ENCODE measurements at places on chromosomes 2 and 18. TPM values are rescaled to one million over a fixed set of nuclear protein-coding genes. Genes with fewer than 3 reads are reported as not detected.
A peak's percentile ranks its signal among the peaks of the same experiment; 100 is the strongest.

The CENPA gene
- 23.4 TPM for total RNA-seq

DNA sequence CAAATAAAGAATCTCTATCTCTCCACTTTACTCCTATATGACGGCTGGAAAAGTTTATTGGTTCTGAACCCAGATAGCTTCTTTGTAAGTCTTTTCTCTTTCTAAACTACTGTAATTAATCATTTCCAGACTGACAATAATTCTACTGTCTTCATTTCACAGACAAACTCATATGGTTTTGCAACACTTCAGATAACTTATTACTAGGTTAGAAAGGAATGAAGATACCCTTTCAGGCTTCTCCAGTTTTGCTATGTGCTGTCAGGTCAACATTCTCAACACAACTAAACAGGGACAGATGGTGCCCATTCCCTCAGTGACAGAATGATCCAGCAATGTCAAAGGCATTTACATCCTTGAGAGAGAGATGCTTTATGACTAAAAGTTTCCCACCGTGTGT is 198.5 kb upstream of the ITGA4 start:
- DNase-seq, result peak; percentile 32

DNA sequence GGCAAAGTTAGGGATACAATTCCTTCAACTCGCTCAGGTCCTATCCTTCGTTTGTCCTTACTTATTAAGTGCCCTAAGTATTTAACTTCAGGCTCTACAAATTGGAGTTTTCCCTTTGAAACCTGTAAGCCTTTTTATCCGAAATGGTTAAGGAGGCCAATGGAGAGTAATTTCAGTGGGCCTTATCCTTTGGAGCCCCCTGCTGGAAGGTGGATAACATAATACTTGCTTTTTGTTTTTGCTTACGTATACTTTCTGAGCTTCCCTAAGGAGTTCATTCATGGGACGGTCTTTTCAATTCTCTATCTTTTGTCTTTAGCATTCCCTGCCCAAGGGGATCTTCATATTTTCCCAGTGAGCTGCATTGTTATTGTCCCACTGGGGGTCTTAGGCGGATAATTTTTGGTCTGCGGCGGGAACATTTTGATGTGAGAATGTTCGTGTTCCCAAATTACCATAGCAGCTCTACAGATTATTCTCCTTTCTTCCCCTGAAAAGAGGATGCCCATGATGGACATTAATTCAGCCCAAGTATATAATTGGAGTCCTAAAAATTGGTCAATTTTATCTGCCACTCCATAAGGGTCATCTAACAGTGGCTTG is 34.4 kb upstream of the TRAPPC8 start:
- DNase-seq, result peak; percentile 43

The SYT4 gene
- not detected for total RNA-seq

DNA sequence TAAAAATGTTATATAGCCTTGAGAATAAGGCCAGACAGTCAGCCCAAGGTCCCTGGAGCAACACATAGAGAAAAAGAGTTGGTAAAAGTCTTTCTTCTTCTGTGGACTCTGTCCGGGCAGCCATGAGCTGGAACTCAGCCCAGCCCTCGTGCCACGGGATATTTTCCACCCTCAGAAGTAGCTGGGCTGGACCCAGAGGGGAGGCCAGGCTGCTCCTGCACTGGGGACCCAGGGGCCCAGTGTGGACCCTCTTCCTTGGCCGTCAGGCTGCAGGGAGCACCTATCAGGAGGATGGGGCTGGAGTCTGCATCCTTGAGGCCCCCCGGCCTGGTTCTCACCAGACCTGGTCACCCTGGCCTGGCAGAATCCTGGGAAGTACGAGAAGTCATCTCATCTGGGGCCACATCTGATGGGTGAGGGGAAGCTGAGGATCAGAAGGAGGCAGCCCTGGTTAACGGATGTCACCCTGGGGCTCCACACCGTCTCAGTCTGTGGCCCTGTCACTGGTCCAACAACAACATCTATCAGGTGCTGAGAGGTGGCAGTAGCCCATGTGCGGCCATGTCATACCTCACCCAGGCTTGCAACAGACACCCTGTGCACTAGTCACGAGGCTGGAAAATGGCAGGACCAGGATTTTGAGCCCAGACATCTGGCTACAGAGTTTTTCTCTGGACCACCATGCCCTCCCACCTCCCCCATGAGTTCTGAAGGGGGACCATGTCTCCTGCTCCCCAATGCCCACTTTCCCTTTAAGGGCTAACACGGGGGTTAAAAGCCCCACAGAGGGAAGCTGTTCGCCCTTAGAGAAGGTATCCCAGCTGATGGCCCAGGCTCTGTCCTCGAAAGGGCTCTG is 33.0 kb downstream of the SDC1 start:
- no peak for DNase-seq

The AQP12B gene
- total RNA-seq, result not detected

DNA sequence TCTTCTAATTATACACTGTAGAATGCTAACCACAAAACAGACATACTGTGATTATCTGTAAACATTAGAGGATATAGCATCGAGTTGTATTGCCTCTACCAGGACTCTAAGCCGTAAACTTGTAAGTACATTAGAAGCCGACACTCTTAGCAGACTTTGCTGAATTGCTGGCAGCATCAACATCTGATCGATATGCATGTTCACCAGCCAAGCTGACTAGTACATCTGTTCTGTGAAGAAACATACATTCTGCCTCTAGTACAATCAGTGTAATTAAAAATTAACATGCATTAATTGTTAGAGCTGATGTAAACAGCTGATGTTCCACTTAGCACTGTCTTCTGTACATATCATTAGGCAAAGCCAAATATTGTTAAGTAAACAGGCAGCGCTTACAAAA is 502.2 kb downstream of the NR4A2 start:
- no peak for DNase-seq

Measured in Calu3 (cell line).